NCI-H69 (cell line): ENCODE measurements at places on chromosomes 3 and 15.

DNA sequence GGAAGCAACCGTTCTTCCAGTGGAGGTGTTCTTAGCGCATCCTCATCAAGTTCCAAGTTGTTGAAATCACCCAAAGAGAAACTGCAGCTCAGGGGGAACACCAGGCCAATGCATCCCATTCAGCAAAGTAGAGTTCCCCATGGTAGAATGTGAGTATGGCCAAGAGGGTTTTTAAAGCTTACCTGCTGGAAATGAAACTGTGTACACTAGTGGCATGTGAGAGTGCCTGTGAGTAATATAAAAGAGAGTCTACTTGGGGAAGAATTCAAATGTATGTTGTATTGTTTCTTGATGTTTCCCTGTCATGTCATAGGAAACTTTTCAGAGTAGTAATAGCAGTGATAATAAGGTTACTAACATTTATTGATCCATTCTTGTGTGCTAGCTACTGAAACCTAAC is 43.3 kb downstream of the PSMD6 start:
- DNase-seq: no peak

DNA sequence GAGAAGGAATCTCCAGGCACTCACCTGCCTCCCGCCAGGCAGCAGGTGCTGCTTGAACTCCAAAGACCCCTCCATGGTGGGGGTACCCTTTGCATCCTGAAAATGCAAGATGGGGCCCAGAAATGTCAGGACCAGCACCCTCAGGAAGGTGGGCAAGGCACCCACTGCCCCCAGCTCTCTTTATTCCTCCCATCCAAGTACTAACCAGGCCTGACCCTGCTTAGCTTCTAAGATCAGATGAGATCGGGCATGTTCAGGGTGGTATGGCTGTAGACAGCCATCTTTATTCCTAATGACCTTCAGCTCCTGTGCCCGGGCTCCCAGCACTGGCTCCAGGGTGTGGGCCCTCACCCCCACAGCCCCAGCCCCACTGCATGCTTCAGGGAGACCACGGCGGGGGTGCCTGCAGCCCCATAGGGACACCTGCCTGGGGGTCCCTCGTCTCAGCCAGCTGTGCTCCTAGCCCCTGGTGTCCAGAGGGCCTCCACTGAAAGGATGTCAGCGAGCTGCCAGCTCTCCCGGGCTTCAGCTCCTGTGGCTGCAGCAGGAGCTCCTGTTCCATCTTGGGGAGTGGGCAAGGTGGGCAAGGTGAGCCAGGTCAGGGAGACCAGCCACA is 13.2 kb downstream of the PLA2G4B start:
- DNase-seq: no peak

- DNase-seq: no peak
These were observed 185.3 kb upstream of the UBE2E2 start for GRCh38 chr3:23017801-23018200.

- DNase-seq: no peak
These were observed 12.1 kb upstream of the PAK6 start for GRCh38 chr15:40226736-40227135.

GRCh38 chr3:23044463-23044862 is 158.7 kb upstream of the UBE2E2 start:
- DNase-seq: no peak

DNA sequence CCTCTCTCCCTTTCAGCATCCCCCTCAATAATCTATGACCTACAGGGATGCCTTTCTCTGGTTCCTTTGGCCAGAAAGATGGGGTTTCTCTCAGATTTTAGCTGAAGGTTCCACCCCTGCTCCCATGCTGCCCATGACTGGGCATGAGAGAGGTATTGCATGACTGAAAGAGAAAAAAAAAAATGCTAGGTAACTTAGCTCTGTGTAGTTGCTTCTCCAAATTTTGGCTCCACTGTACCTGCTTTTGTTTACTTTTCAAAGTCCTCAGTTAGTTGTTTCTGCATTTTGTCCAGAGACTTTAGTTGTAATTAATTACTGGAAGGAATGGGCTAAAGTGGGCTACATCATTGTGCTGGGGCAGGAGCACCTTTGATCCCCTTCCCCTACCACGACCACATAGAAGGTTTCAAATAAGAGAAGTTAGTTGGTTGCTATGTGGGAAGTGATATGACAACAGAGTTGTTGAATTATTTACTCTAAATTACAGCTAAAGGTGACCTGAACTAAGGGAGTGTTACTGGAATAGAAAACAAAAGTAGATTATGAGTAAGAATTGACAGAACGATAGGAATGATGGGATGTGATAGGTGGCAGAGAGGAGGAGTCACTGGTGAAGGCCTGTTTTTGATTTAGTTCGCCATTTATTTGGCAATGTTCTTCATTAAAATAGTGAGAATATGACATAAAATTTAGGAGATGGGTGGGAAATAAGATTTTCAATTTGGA is 605.4 kb upstream of the NR2F2 start:
- DNase-seq: no peak

GRCh38 chr3:52481819-52482521 is 13.2 kb upstream of the STAB1 start:
- peak; percentile 3 for DNase-seq

GRCh38 chr15:41689834-41690233 is 29.6 kb downstream of the MGA start:
- no peak for DNase-seq

GRCh38 chr15:77851691-77852090 is 219.0 kb upstream of the LINGO1 start:
- DNase-seq: peak; percentile 73

DNA sequence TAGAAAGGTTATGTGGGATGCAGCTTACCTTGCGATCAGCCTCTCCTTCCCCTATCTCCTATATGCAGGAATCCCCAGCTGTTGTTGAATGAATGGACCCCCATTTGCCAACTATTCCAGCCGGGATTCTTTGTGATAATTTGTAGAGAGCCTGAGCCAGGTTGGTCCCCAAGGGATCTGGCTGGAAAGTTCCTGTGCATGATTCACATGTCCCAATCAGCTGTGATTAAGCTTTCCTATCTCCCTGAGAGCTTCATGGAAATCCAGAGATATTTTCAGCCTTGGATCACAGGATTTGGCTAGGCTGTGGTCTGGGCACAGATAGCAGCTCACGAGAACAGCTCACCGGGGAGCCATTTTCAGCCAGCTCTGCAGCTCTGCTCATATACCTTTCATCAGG is 76.7 kb downstream of the ARNT2 start:
- DNase-seq: peak; percentile 1

- no peak for DNase-seq
These were observed 39.4 kb upstream of the CD47 start for GRCh38 chr3:108130236-108130635.

GRCh38 chr3:56468184-56469106 is at the start of gene ERC2:
Gene ERC2, minus strand, starts transcription at chr3:56468467.
- peak; percentile 78 for DNase-seq

- DNase-seq: no peak
These were observed 242.0 kb upstream of the DCBLD2 start for GRCh38 chr3:99143493-99143892.

- DNase-seq: peak; percentile 17
These were observed 48.9 kb downstream of the PTPRG start for GRCh38 chr3:61610316-61610715.

- no peak for DNase-seq
These were observed 47.2 kb downstream of the RASGRP1 start for GRCh38 chr15:38517312-38517975.

DNA sequence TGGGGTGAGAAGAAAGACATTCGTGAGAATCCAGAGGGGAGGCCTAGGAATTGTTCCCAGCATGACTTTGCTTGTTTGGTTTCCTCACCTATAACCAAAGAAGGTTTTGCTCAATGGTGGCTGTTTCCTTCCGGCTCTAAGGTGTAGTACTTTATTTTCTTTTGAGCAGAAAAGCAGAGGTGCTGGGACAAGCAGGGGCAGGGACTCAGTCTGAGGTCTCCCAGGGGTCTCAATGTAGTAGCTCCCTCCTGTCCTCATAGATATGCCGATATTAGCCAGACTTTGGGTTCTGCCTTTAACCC is 41.6 kb downstream of the ZBTB38 start:
- no peak for DNase-seq

GRCh38 chr15:27681038-27681437 is 418.1 kb downstream of the OCA2 start:
- no peak for DNase-seq

DNA sequence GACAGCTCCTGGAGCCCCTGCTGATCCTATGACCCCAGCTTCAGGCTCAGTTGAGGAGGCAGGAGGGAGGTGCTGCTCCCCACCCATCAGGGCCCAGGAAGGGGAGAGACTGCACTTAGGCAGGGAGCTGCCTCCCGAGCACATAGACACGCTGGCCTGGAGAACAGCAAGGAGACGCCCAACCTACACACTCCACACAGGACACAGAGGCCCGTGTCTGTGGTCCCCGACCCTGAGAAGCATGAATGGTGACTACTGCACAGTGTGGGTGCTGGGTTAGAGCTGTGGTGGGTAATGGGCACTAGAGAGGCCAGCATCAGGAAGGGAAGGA is 1.1 kb upstream of the HHATL start:
- DNase-seq: no peak

DNA sequence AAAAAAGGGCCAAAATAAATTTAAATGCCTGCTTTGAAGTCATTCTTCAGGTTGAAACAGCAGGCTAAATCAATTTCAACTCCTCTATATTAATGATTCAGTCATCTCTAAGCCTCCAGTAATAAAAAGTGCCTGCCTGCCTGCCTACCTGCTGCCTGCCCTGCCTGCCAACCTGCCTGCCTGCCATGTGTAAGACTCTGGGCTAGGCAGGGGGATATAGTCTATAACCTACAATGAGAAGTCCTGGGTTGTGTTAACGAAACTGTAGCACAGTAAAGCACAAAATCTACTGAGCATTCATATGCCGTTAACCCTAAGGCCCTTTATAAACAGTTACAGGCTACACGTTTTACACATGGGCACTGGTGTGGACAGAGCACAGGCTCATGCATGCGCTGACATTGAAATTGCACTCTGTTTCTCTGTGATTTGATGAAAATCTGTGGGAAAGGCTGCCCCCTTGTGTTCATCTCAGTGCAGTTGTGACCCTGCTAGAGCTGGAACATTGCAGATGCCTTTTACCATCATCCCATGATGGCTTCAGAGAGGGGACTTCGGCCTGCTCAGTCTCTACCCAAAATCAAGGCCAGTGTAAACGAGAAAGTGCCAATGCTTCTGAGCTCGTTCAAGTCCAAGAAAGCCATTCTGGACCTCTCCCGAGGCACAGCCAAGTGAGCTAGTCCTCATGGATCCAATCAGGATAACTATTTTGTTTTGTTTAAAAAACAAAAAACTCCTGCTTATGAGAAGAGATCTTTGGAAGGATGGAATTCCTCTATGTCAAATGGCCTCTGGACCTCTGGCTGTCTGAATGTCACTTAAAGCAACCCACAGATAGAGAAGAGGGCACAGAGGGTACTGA is 64.6 kb downstream of the EFL1 start:
- peak; percentile 64 for DNase-seq

DNA sequence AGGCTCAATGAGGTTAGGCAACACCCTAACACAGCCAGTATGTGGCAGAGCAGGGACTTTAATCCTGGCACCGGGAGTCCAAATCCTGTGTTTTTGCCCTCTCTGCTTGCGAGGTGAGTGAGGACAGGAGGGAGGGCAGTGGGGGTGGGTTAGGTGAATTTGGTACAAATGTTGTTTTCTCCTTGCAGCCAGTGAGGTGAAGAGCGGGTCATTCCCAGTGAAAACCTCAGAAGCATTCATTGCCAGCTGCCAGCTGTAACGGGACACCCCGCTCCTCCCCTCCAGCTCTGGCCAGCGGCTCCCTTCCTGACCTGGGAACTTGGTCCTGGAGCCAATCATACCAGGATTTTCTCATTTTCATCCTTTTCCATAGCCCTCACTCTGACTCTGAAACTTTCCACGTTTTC is 45.7 kb upstream of the RAB6B start:
- DNase-seq: no peak

DNA sequence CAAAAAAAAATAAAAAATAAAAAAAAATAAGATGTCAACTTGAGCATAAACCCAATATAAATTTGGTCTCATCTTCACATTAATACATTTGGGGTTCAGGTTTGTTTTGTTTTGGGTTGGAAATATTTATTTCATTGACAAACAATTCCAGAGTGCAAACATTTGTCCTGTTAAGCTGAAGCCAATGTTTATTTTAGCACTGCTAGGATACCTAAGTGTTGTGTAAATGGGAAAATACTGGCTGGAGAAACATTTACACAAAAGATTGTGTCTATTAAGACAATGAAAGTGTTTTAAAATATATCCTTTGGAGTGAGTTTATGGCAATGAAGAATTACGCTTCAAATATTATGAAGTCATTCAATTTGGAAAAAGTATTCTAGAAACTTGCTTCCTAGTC is 91.1 kb downstream of the MEIS2 start:
- DNase-seq: no peak

DNA sequence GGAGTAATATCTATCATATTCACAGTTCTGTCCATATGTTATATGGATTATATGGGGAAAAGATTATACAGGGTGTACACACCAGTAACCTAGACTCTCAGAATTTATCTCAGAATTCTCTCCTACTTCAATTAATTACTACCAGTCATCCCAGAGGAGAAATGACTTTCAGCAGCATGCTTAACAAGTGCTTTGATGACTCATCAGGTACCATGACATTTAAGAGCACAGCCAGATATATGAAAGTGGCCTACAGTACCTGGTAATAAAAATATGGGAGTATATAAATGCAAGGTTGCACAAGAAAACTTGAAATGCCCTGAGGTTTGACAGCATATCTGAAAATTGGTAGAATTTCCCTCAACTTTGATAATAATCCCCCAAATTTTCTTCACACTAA is 1273.0 kb downstream of the OTOL1 start:
- peak; percentile 7 for DNase-seq

DNA sequence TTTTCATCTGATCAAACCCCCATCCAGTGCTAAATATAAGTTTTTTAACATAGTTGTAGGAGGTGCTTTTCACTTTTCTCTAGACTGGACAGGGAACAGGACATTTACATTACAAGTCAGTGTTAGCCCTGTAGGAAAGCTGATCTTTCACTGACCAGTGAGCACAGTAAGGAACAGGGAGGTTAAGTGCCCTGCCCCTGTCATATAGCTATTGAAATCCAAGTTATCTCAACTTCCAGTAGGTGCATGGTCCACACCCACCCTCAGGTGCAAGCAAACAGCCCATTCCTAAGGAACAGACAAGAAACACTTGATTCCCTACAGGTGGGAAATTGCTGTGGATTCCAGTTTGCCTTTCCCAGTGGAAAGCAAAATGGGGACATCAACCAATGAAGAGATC is 79.1 kb upstream of the EIF1B start:
- DNase-seq: no peak

GRCh38 chr3:149336925-149337324 is 3.5 kb upstream of the TM4SF18 start:
- no peak for DNase-seq

DNA sequence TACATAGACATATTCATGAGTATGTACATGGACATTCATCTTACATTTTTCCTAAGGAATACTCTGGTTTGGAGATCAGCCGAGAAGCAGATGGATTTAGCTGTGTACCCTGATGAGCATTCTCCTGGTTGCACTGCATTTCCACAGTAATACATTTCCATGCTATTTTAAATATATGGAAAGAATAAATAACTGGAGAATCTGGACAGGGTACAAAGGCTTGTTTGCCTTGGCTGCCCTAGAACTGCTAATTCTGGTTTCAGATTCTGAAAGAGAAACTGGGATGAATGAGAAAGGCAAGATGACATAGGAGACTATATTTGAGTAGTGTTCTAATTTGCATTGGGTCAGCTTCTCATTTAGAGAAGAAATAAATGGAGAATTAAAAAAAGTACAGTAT is 190.8 kb upstream of the FAM3D start:
- DNase-seq: peak; percentile 49
